Hindlimb muscle (tissue), 1 donor: ENCODE measurements at places on chromosomes 4 and X.
A peak's percentile ranks its signal among the peaks of the same experiment; 100 is the strongest.

DNA sequence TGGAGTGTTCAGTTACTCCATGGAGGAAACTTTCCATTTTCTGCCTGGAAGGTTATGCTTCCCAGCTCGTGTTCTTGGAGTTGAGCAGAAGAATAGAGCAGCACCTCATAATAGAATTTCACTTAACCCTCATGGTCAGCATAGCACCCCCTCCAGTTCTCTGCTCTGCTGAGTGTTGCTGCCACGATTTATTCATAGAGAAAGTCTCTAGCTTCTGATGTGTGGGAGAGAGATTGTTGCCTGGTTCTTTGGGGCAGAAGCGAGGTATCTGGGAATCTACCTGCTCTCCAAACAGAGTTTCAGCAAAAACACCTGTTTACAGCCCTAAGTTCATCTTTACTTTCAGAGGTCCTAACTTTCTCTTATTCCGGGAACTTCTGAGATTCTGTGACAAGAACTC, 3.9 kb upstream of the DTHD1 start:
- DNase-seq = no peak

DNA sequence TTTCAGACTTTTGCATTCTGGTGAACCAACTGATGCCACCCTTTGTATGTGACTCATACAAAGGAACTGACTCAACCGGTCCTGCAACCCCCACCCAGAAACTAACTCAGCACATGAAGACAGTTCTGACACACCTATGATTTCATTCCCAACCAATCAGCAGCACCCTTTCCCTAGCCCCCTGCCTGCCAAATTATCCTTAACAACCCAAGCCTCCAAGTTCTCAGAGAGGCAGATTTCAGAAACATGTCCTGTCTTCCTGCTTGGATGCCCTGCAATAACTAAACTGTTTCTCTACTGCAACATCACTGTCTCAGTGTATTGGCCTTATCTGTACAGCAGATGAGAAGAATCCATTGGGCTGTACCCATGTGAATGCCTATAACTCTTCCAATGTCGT, 284.7 kb downstream of the CAMK2D start:
- no peak for DNase-seq

DNA sequence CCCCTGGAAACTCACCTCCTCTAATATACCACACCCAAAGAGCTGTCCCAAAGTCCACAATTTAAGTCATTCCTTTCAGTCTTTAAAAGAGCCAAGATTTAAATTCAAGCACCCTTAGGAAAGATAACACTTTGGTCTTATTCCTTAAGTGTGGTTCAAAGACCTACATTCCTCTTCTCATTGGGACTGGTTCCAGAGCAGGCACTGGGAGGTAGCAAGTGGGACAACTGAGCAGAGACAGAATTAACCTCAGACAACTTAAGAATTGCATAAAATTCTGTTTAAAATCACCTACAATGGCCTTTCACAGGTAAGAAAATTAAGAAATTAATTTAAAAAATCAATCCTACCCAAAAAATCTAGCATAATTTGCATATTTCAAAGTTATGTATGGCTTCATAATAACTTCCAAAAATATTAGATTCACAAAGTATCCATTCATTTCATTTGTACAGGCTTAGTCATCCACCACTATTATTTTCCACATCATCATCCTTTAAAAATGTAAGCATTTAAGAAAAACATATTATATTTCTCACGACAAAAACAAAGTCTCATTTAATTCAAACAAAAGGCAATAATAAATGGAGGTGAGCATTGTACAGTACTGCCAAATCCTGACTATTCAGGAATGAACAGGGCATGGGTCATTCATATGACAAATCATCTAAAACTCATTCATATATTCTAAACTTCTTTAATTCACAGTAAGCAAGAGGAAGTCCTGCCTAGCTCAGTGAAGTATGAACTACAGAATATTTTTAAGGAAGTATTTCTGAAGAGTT, 13.6 kb downstream of the PRSS12 start:
- DNase-seq = no peak

DNA sequence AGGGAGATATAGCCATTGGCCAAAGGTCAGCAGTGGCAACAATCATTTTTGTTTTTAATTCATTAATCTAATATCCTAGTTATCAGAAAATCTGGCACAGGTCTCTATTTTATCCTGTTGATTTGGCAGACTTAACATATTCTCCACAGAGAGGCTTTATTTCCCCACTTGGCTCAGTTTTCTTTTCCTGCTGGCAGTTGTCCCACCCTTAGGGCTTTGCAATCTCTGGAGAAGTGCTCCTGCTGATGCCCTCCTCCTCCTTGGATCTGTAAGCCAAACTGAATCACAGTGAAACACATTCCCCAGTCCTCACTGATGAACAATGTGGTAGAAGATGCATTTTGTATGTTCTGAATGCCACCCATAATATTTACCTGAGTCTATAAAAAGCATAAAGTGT, 889.7 kb downstream of the PDHA2 start:
- DNase-seq = no peak

- no peak for DNase-seq
Measured at GRCh38 chr4:3430524-3430923, 11.2 kb upstream of the HGFAC start.

DNA sequence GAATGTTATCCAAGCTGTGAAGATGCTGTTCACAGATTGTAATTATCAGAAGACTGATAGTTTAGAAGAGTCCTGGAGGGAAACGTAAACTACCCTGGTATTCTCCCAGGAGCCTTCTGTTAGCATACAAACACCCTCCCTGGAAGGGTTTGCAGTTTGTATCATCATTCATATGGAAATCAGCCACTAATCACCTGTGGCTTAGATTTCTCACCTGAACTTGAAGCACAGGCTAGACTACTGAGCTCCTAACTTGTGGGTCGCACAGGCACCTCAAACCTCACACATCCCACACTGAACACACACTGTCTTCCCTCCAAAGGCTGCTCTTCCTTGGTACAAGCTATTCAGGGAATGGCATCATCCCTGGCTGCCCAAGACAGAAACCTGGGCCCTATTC, 30.7 kb downstream of the SHISA3 start:
- DNase-seq = no peak

DNA sequence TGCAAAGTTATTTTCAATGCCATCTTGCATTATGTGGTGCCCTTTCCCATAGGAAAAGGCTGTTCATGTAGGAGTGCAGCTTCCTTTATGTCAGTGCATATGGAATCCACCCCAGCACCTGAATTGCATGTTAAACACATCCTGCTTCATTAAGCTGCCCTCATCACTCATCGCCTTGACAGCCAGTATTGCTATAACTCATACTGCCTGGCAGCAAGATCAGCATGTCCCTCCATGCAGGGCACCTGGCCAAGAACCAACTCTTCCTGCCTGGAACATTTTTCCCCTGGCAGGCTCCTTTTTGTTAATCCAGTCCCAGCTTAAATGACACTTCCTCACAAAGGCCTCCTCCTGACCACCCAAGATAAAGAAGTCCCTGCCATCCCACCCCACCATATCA, 23.5 kb upstream of the CA5B start:
- DNase-seq = no peak

GRCh38 chr4:86935853-86936733, 1.3 kb downstream of the AFF1 start:
- peak; percentile 22 for DNase-seq

DNA sequence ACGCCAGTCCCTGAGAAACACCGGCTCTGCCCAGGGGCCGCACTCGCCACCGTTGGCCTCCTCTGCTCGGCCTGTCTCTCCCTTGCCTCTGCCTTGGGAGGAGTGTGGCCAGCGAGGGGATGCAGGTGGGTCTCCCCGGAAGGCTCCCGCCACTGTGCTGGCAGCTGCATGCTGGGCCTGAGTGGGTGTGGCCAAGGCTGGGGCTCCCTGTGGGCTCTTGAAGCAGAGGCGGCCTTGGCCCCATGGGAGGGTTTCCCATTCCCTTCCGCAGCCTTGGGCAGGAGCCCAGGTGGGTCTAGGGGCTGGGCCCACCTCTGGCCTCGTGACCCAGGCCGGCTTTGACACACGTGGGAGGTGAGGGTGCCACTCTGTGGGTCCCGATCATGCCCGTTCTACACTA, 19.1 kb downstream of the FGFRL1 start:
- DNase-seq = no peak

DNA sequence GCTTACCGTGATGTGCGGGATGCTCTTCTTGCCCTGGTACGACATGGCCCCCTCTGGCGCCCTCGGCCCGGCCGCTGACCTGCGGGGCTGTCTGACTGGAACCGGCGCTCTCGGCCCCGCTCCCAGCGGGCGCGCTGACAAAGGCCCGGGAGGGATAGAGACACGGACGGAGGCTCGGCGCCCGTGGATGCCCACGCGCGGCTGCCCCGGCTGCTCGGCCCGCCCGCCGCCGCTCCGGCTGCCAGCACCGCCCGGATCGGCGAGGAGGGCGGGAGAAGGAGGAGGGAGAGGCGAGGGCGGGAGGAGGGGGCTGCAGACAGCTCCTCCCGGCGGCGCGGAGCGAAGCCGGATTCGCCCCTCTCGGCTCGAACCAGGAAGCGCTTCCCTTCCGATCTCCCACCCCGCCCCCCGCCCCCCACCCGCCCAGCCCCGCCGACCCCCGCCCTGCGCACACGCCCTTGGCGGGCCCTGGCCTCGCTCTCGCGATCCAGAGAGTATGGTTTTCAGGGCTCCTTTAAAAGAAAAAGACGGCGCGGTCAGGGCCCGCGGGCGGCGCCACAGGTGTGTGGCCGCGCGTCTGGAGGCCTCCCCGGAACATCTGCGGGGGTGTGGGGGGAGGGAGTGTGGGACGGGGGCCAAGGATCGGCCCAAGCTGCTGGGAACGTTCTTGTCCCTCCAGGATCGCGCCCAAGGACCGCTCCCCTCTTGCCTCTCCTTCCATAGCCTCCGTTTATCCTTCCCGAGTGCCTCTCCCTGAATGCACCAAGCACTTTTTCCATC, 4.5 kb downstream of the CRMP1 start:
- peak; percentile 31 for DNase-seq

DNA sequence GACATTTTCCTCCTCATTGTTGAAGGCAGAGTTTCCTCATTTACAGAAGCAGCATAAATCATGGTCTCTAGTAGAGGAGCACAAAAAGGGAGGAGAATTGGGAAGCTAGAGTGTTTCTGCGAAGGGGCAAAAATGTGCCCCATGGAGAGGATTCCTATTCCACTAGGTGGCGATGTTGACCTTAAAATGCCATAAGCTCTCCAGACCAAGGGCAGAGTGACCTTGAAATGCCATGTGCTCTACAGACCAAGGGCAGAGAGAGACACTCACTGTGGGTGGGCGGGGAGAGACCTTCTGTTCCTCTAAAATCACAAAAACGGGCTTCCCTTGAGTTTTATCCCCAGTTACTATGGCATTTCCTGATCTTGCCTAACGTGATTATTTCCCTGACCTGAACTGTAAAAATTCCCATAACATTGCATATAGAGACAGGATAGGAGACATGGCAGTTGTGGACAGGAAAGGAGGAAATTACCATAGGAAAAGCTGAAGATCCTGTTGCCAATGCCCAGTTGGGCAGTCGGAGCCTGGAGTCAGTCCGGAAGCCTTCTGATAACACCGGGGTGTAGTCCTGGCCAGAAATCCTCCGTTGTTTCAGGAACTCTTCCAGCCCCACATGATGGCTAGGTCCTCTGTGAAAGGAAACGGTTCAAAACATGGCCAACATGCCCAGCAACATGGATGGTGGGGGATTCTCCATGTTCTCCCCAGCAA, 567.7 kb downstream of the MAGEB5 start:
- DNase-seq = no peak

GRCh38 chr4:7104366-7105031, 36.6 kb upstream of the GRPEL1 start:
- DNase-seq = no peak

- DNase-seq = peak; percentile 54
Measured at GRCh38 chr4:175560604-175561003, 251.5 kb downstream of the GPM6A start.

DNA sequence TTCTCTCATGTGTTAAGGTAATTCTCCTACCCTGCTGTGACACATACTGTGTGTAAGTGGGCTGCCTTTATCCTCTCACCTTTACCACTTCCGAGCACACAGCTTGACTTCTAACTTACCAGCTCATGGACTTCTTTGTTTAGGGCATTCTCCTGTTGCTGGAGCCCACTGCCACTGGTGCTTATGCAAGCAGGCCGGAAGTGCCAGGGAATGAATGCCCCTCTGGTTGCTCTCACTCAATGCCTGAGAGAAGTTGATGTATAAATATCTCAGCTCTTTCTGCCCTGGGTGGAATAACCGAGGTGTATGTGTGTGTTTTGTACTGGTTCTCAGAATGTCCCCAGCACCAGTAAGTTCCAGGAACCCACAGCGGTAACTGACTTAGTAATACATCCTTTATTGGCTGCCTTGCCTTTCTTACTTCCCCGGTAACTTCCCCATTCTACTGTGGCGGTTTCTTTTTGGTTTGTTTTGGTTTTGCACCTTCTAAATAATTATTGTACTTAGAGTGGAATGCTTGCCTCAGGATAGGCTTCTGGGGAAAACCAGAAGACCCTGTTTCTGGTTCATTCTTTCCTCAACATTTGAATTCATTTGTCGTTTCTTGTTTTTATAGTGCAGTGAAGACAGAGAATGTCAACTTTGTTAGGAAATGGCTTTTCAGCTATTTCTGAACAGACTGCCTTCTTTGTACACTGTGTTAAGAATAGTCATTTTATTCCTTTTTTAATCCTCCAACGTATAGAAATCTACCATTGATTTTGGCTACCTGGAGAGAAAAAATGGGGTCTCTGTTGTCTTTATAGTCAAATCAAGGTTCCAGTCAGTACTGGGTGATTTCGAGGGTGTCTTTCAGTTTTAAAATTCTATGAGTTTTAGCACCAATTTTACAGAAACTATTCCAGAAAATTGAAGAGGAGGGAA, 45.4 kb downstream of the CXorf58 start:
- DNase-seq = no peak

DNA sequence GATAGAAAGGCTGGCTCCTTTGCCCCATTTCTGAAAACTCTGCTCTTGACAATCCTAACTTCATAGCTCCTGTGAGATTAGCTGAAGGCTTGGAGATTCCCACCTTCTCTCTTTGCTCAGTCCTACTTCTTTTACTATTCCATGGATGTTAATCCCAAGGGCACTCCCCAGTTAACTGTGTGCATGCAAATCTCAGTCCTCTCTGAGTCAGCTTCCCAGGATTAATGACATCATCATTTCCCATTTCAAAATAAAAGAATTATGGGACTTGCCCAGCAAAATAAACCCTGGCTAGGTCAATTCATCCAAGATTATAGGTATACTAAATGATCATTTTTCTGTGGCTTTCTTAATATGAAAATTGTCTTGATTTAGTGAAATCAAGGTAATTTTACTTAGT, 328.6 kb upstream of the NR3C2 start:
- DNase-seq = no peak

- peak; percentile 93 for DNase-seq
Measured at GRCh38 chrX:17736856-17737709, at the start of gene SCML1. SCML1 (plus strand) TSS chrX:17737493; CDS start chrX:17744187, 6,694 bp downstream.

GRCh38 chr4:74547042-74547441, 102.1 kb downstream of the AREG start:
- no peak for DNase-seq

- DNase-seq = no peak
Measured at GRCh38 chr4:183038436-183038835, 60.6 kb upstream of the WWC2 start.

DNA sequence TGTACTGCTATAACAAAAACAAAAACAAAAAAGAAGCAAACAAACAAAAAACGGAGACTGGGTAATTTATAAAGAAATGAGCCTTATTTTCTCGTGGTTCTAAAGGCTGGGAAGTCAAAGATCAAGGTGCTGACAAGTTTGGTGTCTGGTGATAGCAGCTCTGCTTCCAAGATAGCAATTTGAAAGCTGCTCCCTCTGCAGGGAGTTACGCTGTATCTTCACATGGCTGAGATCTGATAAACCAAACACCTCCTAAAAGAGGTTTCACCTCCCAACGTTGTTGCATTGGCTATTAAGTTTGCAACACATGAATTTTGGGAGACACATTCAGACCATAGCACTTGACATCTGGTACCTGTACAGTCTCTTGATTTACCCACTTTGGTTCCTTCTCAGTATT, 854.2 kb downstream of the CENPC start:
- DNase-seq = no peak
